ENCODE measurements at places on chromosomes 2 and 18. TPM values are rescaled to one million over a fixed set of nuclear protein-coding genes. Genes with fewer than 3 reads are reported as not detected.

Gene TMEM178A
- total RNA-seq = not detected

DNA sequence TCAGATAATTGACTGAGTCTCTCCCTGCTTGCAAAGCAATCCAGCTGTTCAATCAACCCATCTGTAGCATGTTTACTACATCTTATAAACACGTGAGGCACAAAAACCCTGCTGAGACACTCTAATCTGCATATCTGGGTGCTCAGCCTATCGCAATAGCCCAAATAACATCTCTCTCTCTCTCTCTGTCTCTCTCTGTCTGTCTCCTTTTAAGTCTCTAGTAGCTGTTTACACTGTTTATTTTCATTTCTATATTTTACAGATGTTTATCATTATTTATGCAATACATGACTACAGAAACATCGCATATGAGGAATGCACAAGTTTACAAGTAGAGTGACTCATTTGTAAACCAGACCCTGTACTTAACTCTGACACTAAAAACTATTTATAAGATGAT is 422.1 kb upstream of the DSEL start:
- DNase-seq = no peak

Gene MPP4
- not detected for total RNA-seq

DNA sequence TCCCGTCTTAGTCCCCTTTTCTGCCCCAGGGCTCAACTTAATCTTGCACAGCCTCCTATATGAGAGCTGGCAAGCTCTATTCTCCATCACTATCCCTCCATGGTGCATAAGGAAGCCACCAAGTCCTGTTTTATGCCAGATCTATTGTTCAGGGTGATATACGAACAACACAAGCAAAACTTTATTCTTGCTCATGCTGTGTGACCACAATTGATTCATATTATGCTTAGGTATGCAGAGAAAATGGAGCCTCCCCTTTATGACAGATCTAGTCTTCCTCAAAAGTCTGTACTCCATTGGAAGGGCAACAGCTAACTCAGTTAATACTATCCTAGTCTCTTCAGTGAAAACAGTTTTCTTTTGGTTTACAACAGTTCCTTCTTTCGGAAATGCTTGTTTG is 94.0 kb upstream of the STON1 start:
- no peak for DNase-seq

DNA sequence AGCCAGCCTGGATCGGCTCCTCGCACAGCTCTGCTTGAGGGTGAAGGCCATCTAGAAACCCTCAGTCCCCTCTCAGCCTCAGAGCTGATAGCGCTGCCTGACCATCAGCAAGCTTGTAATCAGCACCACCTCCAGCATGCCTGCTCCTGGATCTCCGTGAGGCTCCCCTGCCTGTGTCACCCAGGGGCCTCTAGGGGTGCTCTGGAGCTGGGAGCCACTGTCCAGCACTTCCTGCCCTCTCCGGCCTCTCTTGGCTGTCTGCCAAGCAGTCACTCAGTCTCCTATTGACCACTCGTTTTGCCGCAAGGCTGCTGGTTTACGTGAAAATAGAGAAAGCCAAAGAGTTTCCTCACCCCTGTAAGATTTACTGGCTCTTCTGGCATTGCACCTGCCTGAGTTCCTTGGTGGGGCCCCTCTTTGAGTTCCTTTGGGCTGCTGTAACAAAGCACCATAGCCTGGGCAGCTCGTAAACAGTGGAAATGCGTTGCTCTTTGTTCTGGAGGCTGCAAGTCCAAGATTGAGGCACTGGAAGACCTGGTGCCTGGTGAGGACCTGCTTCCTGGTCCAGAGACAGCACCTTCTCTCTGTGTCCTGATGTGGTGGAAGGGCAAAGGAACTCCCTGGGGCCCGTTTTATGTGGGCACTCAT is 17.9 kb downstream of the CAPN10 start:
- no peak for DNase-seq

Gene OSR1
- not detected for total RNA-seq

GRCh38 chr2:231931481-231931915 is 5.3 kb upstream of the NPPC start:
- no peak for DNase-seq

Gene CHCHD5
- total RNA-seq = 32.4 TPM

Gene ST8SIA3
- total RNA-seq = not detected

DNA sequence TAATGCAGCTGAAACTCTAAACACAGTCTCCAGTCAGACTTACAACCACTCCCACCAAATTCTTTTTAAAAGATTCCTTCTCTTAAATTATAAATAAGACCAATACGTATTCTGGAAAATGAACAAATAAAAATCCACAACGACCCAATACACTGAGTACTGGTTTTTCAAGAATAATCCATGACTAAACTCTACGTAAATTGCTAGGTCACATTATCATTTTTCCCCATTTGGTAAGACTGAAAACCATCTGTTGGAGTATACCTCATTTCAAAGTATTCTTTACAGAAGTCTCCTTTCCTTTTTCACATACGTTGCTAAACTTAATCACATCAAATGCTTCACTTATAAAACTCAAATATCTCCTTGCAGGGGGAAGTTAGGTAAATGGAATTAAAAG is 6.0 kb downstream of the ZNF516 start:
- no peak for DNase-seq

GRCh38 chr2:227132986-227133385 is 31.0 kb downstream of the COL4A4 start:
- DNase-seq = no peak

Gene FBXO15
- total RNA-seq = 2.4 TPM

- DNase-seq = no peak
Measured at GRCh38 chr2:241579281-241579680, 20.7 kb downstream of the BOK start.

- no peak for DNase-seq
Measured at GRCh38 chr2:39852831-39853230, 73.8 kb upstream of the THUMPD2 start.

Gene TMEM182
- 4.4 TPM for total RNA-seq

Gene SAG
- not detected for total RNA-seq

DNA sequence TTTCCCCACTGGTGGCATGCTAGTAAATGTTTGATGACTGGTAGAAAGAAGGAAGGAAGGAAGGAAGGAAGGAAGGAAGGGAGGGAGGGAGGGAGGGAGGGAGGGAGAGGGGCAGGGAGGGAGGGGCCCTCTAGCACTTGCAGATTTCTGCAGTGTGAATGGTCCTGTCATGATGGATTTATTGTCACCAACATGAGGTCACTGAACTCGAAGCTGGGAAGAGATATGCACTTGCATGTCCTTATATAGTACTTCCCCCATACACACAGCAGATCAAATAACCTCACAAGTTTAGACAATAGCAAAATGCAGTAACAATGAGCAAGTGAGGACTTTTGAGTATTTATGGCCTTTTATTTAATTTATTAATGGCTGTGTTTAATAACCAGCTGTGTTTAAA is 44.5 kb upstream of the CXCR4 start:
- no peak for DNase-seq

Gene SCN1A
- total RNA-seq = not detected

DNA sequence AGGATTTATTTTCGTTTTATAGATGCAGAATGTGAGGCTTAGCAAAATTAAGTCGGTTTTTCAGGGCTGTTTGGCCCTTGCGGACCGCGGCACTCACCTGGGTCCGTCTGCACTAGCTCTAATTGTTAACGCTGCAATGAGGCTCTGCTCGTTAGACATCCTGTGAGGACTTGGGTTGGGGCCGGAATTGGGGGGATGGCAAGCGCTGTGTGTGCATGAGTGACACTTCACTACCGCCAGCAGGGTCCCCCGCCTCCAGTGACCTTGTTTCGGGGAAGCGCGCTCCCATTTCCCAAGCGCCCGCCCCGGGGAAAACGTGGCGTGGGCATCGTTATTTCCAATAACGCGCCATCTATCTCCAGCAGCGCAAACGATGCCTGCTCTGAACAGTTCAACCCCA is 54.2 kb downstream of the KCNG2 start:
- no peak for DNase-seq

DNA sequence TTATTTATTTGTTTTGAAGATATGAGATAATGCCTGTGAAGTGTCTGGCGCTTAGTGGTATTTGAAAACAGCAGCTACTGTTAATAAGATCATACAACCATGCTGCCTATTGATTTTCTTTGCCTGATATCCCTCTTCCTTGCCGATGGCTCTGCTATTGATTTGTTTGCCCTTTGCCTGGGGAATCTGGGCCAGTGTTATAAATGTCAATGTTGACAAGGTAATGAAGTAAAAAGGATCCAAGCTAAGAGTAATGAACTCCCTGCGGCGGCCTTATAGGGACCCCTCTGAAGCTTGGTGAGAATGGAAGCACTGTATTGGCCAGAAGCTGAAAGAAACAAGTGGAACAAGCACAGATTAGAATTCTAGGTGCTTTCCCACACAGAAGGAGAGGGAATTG is 854.6 kb downstream of the CNTNAP5 start:
- no peak for DNase-seq

- no peak for DNase-seq
Measured at GRCh38 chr2:127479219-127479825, 47.0 kb downstream of the IWS1 start.

GRCh38 chr2:17879137-17879912 is 858 bp downstream of the KCNS3 start:
- no peak for DNase-seq

GRCh38 chr2:197575987-197576386 is 60.1 kb downstream of the MOB4 start:
- DNase-seq = no peak

DNA sequence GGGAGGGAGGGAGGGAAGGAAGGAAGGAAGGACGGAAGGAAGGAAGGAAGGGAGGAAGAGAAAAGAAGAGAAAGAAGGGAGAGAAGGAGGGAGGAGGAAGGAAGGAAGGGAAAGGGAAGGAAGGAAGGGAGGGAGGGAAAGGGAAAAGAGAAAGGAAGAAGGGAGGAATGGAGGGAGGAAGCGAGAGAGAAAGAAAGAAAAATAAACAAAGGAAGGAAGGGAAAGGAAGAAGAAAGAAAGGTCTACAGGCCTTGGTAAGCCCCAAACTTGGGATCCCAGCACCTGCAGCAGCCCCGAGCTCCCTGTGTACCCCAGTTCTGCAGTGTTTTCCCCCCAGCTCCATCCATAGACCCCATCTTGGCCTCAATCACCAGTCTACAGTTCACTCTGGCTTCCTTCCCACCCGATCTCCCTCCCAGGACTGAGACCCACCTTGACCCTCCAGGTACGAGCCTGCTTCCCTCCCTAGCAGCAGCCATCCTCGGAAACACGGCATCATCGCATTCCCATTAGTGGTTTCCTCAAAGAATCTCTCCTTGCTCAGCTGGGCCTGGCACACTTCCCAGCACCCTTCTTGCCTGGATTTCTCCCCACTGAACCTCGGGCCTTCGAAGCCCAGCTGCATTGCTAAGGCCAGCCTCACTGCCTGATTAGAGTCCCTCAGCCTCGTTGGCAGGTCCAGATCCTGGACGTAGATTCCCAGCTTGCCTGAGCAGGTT is 46.1 kb upstream of the SH3BP4 start:
- DNase-seq = no peak

DNA sequence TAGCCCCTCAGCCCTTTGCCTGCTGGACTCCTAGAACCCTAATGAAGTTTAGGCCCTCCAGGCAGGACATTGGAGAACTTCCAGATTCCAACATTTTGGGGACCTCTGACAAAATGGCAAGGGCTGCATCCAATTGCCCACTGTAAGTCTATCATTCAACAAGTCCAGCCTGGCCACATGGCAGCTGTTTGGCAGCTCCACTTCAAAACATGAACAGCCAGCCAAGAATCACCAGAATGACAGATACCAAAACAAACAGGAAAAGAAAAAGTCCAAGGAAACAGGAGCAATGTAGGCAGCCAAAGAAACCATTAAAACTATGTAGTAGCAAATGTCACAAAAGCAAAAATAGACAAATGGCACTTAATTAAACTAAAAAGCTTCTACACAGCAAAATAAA is 25.5 kb downstream of the SLC4A5 start:
- DNase-seq = no peak

- DNase-seq = no peak
Measured at GRCh38 chr2:168757223-168757622, 45.2 kb upstream of the NOSTRIN start.

- DNase-seq = no peak
Measured at GRCh38 chr2:68258851-68259250, 6.5 kb upstream of the PPP3R1 start.

GRCh38 chr2:206797376-206797775 is 32.0 kb downstream of the FASTKD2 start:
- DNase-seq = no peak

Gene ERBB4
- not detected for total RNA-seq

GRCh38 chr2:209495855-209496585 is 72.2 kb downstream of the MAP2 start:
- no peak for DNase-seq

GRCh38 chr2:184727813-184728212 is 129.5 kb downstream of the ZNF804A start:
- DNase-seq = no peak

DNA sequence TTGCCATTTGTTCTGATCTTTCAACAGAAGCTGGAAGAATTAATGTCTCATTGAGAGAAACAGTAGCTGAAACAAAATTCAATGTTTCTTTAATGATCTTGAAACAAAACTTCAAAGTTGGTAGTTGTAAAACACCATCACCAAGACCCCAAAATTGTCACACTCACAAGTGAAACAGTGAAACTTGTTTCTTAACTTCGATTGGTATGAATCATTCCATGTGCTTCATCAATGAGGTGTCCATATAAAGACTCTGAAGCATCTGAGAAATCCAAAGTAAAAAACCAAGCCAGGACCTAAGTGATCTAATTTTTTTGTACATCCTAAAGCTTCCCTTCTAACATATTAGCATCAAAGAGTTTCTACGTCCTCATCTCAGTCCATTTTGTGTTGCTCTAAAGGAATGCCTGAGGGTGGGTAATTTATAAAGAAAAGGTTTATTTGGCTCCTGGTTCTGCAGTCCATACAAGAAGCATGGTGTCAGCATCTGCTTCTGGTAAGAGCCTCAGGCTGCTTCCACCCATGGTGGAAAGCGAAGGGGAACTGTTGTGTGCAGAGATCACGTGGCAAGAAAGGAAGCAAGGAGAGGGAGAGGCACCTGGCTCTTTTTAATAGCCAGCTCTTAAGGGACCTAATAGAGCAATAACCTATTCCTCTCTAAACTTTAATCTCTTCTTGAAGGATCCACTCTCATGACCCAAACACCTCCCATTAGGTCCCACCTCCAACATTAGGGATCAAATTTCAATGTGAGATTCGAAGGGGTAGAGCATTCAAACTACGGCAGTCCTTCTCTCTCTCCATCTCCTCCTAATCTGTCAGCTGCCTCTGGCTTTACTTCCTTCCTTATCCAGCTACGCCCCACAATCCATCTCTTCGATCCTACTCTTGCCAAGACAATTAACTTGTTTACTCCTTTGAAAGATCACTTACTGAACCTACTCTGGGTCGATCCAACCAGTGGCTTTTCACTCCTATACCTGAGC is 20.7 kb upstream of the TLK1 start:
- no peak for DNase-seq
